Activated T-helper 2 cell treated with anti-CD3 and anti-CD28 coated beads, Interferon-gamma antibody, Interleukin-2, Interleukin-4, amounts not matched to agents 10 μg/mL and 5 μg/mL and 100 μg/mL, durations not matched to agents 14 hours and 24 hours and 36 hours (primary cell): ENCODE measurements at places on chromosomes 11 and 22. TPM values are rescaled to one million over a fixed set of nuclear protein-coding genes. Genes with fewer than 3 reads are reported as not detected.

C11orf87 gene
- not detected in 2 replicates for total RNA-seq

BAIAP2L2 gene
- total RNA-seq, result 0.09 and 0.34 TPM in 2 replicates

- H3K36me3 ChIP-seq, result no peaks in the 10 kb centered on the region
- no peak for DNase-seq
- no peak overlapping the region for H3K27ac ChIP-seq
- no peak overlapping the region for H3K4me3 ChIP-seq
- no peaks in the 10 kb centered on the region for H3K4me1 ChIP-seq
Measured at GRCh38 chr11:11981364-11981763, 27.1 kb downstream of the DKK3 start.

DNA sequence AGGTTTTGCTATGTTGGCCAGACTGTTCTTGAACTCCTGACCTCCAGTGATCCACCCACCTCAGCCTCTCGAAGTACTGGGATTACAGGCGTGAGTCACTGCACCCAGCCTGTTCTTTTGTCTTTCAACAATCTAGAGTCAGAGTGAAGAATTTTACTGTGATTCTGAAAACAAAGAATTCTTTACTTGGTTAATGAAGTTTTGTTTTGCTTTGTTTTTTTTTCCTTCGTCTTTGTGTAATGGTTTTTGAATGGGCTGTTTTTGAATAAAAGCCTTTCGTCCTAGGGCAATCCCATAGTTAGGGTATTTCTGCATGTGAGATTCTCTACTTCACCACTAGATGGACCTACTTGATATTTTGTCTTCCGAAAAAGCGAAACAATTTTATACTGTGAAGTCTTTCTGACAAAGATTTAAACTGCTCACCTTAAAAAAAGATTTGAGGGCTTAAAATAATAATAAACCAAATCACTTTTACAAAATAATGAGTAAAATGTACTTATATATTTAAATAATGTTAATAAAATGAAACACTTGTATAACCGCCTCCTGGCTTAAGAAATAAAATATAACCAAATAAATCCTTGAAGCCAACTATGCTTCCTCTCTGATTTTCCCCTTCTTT is 43.4 kb upstream of the SC5D start:
- no peak overlapping the region for H3K27ac ChIP-seq
- H3K36me3 ChIP-seq, result no peaks in the 10 kb centered on the region
- no peak for DNase-seq
- no peaks in the 10 kb centered on the region for H3K4me1 ChIP-seq
- peaks cover 10% of the 10 kb centered on the region for H3K27me3 ChIP-seq

DNA sequence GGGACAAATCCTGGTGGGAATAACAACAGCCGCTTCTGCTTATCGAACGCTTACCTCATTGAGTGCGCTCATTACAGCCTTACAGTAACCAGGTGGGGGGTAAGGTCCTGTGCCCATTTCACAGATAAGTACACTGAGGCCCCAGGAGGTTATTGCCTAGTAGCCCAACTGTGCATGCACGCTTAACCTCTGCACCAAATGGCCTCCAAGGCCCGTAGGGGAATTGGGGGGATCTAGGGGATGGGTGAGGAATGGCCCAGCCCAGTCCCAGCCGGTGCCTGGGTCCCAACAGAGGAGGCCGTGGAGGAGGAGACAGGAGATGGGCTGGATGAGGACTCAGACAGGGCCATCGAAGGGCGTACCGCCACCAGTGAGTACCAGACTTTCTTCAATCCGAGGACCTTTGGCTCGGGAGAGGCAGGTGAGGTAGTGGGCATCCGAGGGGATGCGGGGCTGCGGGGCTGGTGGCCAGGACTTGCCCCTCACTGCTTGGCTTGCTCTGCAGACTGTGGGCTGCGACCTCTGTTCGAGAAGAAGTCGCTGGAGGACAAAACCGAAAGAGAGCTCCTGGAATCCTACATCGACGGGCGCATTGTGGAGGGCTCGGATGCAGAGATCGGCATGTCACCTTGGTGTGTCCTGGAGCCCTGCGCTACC is 7.3 kb downstream of the F2 start:
- DNase-seq, result no peak
- H3K27ac ChIP-seq, result no peak overlapping the region
- H3K4me3 ChIP-seq, result no peak overlapping the region
- H3K4me1 ChIP-seq, result no peaks in the 10 kb centered on the region

GRCh38 chr11:115657586-115657985 is 153.4 kb upstream of the CADM1 start:
- H3K4me1 ChIP-seq, result no peaks in the 10 kb centered on the region
- no peak overlapping the region for H3K27ac ChIP-seq
- H3K36me3 ChIP-seq, result no peaks in the 10 kb centered on the region

- no peak for DNase-seq
- peaks cover 48% of the 10 kb centered on the region for H3K4me1 ChIP-seq
- peaks cover 3% of the 10 kb centered on the region for H3K36me3 ChIP-seq
- no peak overlapping the region for H3K4me3 ChIP-seq
- no peak overlapping the region for H3K27ac ChIP-seq
- peaks cover 52% of the 10 kb centered on the region for H3K27me3 ChIP-seq
Measured at GRCh38 chr11:46334211-46334610, 13.1 kb upstream of the DGKZ start.

DNA sequence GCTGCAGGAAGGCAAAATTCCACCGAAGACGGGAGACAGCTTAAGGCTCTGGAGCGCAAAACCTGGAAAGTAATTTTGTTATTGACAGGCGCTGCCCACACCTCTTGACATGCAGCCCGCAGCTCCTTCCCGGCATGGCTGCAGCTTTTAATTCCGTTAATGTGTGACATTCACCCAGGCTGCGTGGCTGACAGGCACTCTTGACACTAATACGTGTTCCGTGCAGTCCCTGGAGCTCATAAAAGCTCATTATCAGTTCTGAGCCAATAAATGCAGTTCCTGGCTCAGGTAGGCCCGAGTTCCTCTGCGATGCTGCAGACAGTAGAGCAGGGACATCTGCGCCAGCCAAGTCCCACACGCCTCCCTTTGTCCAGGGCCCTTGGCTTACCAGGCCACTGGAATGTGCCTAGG is 34.8 kb downstream of the TSPAN18 start:
- H3K4me1 ChIP-seq, result no peaks in the 10 kb centered on the region
- no peak overlapping the region for H3K27ac ChIP-seq
- H3K27me3 ChIP-seq, result peaks cover 2% of the 10 kb centered on the region
- H3K4me3 ChIP-seq, result no peak overlapping the region
- H3K36me3 ChIP-seq, result no peaks in the 10 kb centered on the region

DNA sequence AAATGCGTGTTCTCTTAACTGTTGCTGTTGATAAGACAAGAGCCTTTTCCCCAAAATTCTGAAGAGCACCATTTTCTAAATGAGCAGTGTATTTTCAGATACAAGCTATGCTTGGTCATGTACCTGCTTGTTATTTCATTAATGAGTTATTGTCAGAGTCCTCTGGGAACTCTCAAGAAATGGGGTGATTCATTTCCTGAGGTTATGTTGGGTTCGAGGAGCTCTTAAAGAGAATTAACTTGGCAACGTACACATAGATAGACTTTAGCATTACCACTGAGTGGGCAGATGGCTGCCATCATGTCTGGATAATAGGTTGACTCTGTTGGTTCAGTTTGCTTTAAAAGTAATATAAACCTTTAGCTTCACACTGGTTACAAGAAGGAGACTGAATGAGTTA is 87.9 kb upstream of the SORL1-AS1 start:
- no peaks in the 10 kb centered on the region for H3K27me3 ChIP-seq
- no peak overlapping the region for H3K4me3 ChIP-seq
- no peak for DNase-seq
- no peak overlapping the region for H3K27ac ChIP-seq
- H3K4me1 ChIP-seq, result peaks cover 33% of the 10 kb centered on the region

DNA sequence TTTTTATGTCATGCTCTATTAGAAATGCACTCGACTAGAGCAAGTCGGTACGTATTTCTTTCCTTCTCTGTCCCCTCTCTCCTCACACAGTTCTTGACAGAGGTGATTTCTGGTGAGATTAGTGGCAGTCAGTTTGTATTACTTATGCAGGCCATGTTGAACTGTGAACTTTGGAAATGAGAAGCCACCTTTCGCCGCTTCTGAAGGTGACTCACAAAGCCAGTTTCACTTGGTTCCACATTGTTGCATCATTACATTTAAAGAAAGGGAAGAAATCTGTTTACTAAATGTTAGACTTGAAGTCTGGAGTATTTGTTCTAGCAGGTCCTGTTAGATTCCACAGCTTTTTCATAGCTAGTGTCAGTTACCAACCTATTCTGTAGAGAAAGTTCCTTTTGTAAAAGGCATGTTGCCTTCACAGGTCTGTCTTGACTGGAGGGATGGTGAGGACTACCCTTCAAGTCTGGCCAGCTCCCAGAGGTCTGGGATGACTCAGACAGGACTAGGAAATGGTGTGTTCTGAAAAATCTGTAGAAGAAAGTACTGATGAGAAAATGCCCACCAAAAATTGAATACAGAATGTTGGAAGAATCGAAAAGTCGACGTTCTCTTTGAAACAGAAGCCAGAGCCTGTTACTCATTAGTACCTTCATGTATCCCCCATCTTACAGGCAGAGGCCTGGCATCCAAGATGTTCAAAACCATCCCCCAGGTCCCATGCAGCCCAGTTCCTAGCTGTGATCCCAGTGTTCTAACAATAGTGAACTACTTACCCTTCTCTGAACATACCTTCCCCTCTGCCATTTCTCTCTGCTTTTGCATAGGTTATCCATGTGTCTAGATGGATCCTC is 181.4 kb downstream of the DBX1 start:
- DNase-seq, result no peak
- peaks cover 10% of the 10 kb centered on the region for H3K4me1 ChIP-seq
